ENCODE measurements at places on chromosomes 7 and 10. TPM values are rescaled to one million over a fixed set of nuclear protein-coding genes. Genes with fewer than 3 reads are reported as not detected.

DNA sequence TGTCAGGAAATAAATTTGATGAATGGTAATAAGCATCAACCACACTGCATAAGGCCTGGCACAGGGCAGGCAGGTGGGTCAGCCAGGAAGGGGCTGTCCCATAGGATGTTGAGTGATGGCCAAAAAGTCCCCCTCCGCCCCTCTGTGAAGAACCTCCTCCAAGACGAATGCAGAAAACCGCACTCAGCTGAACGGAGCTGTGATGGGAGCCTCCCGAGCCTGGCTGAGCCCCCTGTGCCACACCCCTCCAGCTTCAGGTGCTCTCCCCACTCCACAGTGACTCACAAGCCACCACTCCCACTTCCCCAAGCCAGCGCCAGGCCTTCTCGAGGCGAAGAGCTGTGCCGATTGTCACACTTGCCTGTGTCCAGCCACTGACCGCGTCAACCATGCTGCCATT is 184.2 kb downstream of the MAD1L1 start:
- no peak for DNase-seq
- H3K4me3 ChIP-seq: no peak overlapping the region
- no peaks in the 10 kb centered on the region for H3K4me1 ChIP-seq
- H3K27ac ChIP-seq: no peak overlapping the region

DNA sequence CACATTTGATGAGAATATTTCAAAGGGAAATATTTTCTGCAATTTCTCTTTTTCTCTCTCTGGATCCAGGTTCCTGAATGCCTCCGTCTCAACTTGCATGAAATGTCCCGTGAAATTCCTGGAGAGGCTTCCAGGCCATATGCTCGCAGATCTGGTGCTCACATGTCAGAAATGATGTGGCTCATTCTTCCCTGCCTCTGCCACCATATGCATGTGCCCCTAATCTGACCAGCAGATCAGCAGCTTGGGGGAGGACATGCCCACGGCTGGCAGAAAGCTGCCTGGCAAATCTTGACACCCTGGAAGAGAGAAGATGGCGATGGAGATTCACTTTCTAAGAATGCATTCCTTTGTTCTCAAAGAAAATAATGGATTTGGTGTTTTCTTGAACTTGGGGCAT is 490.7 kb downstream of the RPS24 start:
- no peak overlapping the region for H3K27ac ChIP-seq
- no peaks in the 10 kb centered on the region for H3K4me1 ChIP-seq
- no peaks in the 10 kb centered on the region for H3K36me3 ChIP-seq
- peaks cover 2% of the 10 kb centered on the region for H3K27me3 ChIP-seq
- H3K4me3 ChIP-seq: no peak overlapping the region
- no peak for DNase-seq

Gene AOAH
- total RNA-seq: 33.5 TPM

- H3K36me3 ChIP-seq: no peaks in the 10 kb centered on the region
- no peak overlapping the region for H3K4me3 ChIP-seq
- no peak for DNase-seq
- peaks cover 22% of the 10 kb centered on the region for H3K27me3 ChIP-seq
- peaks cover 2% of the 10 kb centered on the region for H3K4me1 ChIP-seq
- no peak overlapping the region for H3K27ac ChIP-seq
These were observed 163.8 kb downstream of the PLXNA4 start for GRCh38 chr7:132412435-132412834.

Gene PRPS1L1
- total RNA-seq: not detected

DNA sequence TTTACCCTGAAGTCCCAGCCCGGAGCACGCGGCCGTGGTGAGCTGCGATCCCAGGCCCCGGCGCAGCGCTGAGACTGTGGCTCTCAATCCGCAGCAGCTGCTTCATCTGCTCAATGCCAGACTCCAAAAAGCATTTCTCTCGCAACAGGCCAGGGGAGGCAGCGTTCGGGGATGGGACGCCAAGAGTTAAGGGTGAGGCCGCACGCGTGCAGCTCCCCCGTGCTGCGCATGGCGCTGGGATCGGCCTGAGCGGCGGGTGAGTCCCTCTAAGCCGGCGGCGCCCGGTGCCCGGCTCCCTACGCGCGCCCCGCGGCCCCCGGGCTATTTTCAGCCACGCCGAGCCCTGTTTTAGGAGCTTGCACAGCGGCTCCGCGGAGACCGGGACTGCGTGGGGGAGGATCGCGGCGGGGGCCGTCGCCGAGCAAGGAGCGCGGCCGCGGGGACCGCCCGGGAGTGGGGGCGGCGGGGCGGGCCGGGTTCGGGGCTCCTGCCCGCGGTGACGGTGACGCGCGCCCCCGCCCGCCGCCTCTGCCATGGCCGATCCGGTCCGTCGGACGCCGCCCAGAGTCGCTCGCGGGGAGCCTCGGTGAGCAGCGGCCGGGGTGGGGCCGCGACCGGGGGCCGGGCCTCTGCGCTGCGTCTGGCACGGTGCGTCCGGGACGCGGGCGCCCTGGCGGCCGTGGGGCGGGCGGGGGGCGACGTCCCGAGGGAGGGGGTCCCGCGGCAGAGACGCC is 29.4 kb upstream of the JAKMIP3 start:
- no peak overlapping the region for H3K27ac ChIP-seq
- peaks cover 43% of the 10 kb centered on the region for H3K27me3 ChIP-seq
- H3K36me3 ChIP-seq: no peaks in the 10 kb centered on the region
- H3K4me1 ChIP-seq: no peaks in the 10 kb centered on the region
- no peak for DNase-seq

Gene PON1
- total RNA-seq: not detected

DNA sequence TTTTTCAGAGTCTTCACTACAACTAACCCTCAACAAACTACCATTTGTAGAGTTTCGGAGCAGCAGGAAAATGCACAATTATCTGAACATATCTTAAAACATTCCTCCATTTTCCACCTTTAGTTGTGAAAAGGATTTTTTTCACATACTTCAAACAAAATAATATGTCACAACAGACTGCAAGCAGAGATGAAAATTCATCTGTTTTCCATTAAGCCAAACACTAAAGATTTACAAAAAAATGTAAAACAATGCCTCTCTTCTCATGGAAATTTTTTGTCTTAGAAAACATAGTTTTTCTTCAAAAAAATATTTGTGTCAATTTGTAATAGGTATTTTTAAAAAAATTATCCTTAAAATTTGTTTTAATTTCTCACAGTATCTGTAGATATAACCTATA is 98.9 kb downstream of the ARHGAP12 start:
- H3K4me1 ChIP-seq: no peaks in the 10 kb centered on the region
- H3K36me3 ChIP-seq: no peaks in the 10 kb centered on the region
- H3K4me3 ChIP-seq: no peak overlapping the region
- H3K27me3 ChIP-seq: no peaks in the 10 kb centered on the region
- H3K27ac ChIP-seq: no peak overlapping the region

Gene CFAP70
- 0.43 TPM for total RNA-seq

DNA sequence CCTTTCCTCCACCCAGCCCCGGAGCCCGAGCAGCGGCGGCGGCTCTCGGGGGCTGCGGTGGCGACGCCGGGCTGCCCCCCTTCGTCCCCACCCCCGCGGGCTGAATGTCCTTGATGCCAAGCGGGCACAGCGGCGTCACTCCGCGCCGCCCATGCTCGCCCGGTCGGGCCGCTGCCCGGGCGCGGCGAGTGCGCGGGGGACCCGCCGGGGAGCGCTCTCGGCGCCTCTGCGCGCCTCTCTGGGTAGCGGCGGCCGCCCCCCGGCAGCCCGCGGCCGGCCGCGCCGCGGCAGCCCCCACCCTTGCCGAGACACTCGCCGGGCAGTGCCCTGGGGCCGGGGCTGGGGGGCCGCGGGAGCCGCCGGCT is 433 bp upstream of the PLXNA4 start:
- H3K4me1 ChIP-seq: peaks cover 14% of the 10 kb centered on the region
- no peak overlapping the region for H3K4me3 ChIP-seq
- no peak for DNase-seq
- peaks cover 71% of the 10 kb centered on the region for H3K27me3 ChIP-seq
- no peak overlapping the region for H3K27ac ChIP-seq
